ENCODE measurements at places on chromosomes 13 and 19. TPM values are rescaled to one million over a fixed set of nuclear protein-coding genes. Genes with fewer than 3 reads are reported as not detected.

DNA sequence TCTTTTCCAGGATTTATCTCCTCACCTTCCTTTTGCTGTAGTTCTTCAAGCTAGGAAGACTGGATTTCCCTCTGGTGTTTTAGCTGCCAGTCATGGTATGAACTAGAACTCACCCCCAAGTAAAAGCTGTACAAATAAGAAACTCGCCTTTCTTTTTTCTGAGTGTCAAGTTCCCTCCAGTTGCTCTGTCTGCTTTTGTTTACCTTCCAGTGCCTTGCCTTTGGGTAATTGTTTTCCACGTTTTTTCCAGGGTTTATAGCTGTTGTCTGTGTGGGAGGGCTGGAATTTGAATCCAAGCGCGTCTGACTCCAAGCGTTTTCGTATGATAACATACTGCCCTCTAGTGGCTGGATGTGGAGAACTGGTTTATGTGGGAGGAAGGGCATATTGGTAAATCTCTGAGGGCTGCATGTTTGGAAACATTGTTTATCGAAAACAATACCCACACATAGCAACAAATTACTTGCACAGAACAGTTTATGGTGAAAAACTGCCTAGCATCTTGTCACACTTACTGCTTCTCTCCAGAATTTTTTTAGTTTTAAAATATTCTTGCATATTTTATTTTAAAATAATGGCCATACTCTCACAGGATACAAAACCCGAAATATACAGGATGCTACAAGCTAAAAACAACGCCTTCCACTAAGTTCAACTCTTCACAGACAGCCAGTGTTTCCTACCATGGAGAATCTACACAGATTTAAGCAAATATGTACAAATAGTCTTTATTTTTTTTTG lies 19.2 kb downstream of the RCN3 start:
- H3K27me3 ChIP-seq: no peaks in the 10 kb centered on the region
- peaks cover 8% of the 10 kb centered on the region for H3K4me1 ChIP-seq
- no peaks in the 10 kb centered on the region for H3K36me3 ChIP-seq

DNA sequence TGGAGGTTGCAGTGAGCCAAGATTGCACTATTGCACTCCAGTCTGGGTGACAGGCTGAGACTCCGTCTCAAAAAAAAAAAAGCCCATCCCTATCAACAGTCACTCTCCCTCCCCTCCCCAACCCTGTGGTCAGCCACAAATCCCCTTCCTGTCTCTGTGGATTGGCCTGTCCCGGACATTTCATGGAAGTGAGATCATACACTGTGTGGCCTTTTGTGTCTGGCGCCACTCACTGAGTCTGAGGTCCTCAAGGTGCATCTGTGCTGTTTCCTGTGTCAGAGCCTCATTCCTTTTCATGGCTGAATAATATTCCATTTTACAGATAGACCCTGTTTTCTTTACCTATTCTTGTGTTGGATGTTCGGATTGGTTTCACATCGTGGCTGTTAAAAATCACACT lies 149.5 kb downstream of the PTPRS start:
- no peaks in the 10 kb centered on the region for H3K27me3 ChIP-seq
- H3K27ac ChIP-seq: no peak overlapping the region
- H3K4me3 ChIP-seq: no peak overlapping the region
- no peaks in the 10 kb centered on the region for H3K4me1 ChIP-seq
- DNase-seq: no peak
- no peaks in the 10 kb centered on the region for H3K36me3 ChIP-seq

DNA sequence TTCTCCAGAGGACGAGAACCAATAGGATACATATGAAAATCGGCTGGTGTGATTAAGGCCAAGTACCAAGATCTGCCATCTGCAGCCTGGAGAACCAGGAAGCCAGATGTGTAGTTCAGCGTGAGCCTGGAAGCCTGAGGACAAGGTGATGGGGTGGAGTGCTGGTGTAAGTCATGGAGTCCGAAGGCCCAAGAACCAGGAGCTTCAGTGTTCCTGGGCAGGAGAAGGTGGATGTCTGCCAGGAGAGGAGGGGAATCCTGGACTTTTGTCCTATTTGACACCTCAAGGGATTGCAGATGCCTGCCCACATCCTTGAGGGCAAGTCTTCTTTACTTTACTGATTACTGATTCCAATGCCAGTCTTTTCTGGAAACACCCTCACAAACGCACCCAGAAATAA lies 71.5 kb downstream of the SPATA13 start:
- H3K4me1 ChIP-seq: peaks cover 4% of the 10 kb centered on the region
- H3K4me3 ChIP-seq: no peak overlapping the region
- H3K27me3 ChIP-seq: no peaks in the 10 kb centered on the region
- H3K36me3 ChIP-seq: no peaks in the 10 kb centered on the region
- no peak overlapping the region for H3K27ac ChIP-seq

The ZNF546 gene
- total RNA-seq: 1.6 TPM

GRCh38 chr19:41076286-41076685 lies 12.0 kb upstream of the CYP2A13 start:
- H3K36me3 ChIP-seq: no peaks in the 10 kb centered on the region
- no peaks in the 10 kb centered on the region for H3K4me1 ChIP-seq
- no peaks in the 10 kb centered on the region for H3K27me3 ChIP-seq
- no peak overlapping the region for H3K4me3 ChIP-seq
- no peak for DNase-seq

DNA sequence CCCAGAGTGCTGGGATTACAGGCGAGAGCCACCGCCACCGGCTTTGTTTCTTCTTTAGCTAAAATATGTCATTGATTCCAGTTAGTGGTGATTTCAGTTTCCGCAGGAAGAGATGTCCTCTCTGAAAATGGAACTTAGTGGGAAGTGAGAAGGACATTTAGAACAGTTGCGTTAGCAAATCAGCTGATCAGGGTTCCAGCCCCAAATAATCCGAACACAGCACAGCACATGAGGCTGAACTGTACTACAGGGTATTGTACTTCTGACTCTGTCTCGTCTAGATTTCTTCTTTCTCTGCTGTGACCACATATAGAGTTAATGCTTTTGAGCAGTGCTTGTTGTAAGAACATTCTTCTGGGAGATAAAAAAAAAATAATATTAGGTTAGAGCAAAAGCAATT lies 314.4 kb downstream of the MYO16 start:
- H3K36me3 ChIP-seq: no peaks in the 10 kb centered on the region
- no peak overlapping the region for H3K27ac ChIP-seq
- peaks cover 4% of the 10 kb centered on the region for H3K4me1 ChIP-seq
- DNase-seq: no peak
- no peak overlapping the region for H3K4me3 ChIP-seq

The LYL1 gene
- 0.47 TPM for total RNA-seq

GRCh38 chr19:2223959-2224358 lies 12.2 kb downstream of the PLEKHJ1 start:
- no peaks in the 10 kb centered on the region for H3K4me1 ChIP-seq
- H3K36me3 ChIP-seq: no peaks in the 10 kb centered on the region
- H3K4me3 ChIP-seq: no peak overlapping the region
- no peak for DNase-seq

GRCh38 chr19:33504058-33504444 lies 17.5 kb downstream of the PEPD start:
- H3K27me3 ChIP-seq: no peaks in the 10 kb centered on the region
- H3K4me3 ChIP-seq: no peak overlapping the region
- no peaks in the 10 kb centered on the region for H3K36me3 ChIP-seq
- no peak for DNase-seq
- H3K4me1 ChIP-seq: no peaks in the 10 kb centered on the region

DNA sequence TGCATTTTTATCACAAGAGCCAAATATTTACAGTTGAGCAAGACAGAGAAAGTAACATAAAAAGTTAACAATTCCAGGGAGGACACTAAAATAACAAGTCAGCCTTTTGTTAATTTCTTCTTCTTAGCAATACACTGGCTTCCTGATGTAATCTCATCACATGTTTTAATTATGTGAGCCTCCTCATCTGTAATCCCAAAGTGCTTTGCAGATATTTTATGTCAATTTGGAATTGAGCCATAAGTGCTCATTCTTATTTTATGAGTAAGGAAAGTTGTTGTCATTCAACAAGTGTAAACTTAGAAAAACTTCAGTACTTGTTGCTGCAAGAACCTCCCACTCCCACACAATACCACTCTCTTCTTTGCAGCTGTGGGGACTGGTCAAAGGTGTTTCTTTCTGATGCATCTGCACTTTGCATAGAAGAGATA lies 223.6 kb downstream of the GPC6 start:
- H3K27me3 ChIP-seq: no peaks in the 10 kb centered on the region
- H3K4me3 ChIP-seq: no peak overlapping the region
- no peak overlapping the region for H3K27ac ChIP-seq

The LATS2 gene
- total RNA-seq: 15.5 TPM

All from hepatocyte (in vitro differentiated cells).